NCI-H187 treated with DMSO at 0.1 percent for 48 hours (cell line): ENCODE measurements at places on chromosomes 16 and 17.

- no peak for DNase-seq
Measured at GRCh38 chr16:88527937-88528743, 42.1 kb upstream of the ZC3H18 start.

GRCh38 chr16:24848065-24848464, 2.3 kb downstream of the SLC5A11 start:
- no peak for DNase-seq

GRCh38 chr16:88290850-88291830, 91.6 kb upstream of the ZNF469 start:
- no peak for DNase-seq

GRCh38 chr17:8285270-8286181, 2.9 kb upstream of the RANGRF start:
- DNase-seq = no peak

DNA sequence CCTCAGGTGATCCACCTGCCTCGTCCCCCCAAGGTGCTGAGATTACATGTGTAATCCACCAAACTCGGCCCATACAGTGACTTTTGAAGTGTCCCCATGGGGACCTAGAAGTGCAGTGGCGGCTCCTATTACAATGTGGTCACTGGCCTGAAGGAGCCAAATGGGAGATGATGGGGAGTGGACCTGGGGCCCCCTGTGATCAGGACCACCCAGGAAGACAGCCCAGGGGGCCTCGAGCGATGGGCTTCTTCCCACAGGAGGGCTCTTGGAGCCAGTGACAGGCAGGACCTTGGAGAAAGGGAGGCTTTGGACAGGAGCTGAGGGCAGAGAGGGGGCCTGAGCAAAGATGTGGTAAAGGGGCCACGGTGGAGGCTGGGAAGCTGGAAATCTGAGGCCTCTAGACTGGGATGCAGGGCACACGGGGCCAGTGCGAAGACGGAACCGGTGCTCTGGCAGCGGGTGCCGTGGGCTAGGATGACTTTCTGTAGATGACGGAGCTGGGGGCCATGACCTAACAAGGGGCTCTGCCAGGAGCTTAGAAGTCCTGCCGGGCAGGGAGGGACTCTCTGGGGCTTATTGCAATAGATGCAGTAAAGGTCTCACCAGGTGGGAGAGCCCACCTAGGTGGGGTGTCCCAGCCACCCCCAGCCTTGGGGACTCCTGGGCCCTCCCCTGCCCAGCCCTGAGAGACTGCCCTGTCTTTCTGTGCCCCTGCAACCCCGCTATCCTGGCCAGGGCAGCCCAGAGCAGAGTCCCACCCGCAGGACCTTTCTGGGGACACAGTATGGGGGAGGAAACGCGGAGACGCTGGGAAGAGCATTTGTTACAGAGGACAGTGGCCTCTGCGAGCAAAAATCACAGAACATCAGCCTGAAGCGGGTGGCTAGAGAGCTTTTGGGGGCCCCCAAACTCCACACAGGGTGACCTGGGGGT, 2.7 kb upstream of the C17orf99 start:
- no peak for DNase-seq

GRCh38 chr17:64024781-64025731, 4.6 kb upstream of the ICAM2 start:
- DNase-seq = no peak

- DNase-seq = no peak
Measured at GRCh38 chr16:57000271-57001025, 11.1 kb downstream of the NLRC5 start.

DNA sequence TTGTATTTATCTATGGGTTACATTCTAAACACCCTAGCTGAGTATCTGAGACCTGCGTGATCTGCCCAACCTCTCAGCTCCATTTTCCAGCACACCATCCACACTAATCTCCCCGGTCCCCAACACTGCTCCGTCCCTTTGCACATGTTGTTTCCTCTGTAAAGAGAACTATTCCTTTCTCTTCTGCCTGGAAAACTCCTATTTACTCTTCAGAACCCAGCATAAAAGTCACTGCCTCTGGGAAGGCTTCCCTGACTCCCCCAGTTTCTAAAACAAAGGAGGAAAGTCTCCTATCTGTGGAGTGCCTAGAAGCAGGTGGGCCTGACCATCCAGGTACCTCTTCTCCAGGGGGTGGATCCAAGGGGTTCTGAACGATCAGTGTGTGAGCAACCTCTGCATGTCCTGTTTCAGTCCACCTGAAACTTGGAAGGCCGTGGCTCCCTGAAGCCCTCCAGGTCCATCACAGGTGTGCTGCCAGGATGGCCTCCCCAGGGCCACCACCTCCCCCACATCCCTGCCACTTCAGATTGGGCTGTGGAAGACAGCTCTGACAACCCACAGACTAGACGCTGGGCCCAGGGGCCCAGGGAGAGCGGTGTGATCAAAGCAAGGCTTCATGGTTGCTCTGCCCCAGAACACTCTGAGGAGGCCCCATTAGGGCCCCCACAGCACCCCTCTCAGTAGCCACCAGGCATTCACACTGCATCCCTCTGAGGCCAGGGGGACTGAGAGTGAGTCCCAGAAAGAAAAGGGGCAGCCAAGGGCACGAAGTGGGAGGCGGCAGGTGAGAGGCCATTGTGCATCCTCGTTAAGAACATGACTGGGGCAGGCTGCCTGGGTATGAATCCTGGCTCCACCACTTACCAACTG, 20.3 kb downstream of the MPP3 start:
- no peak for DNase-seq

- DNase-seq = no peak
Measured at GRCh38 chr16:9092282-9092977, 986 bp downstream of the HAPSTR1 start.

- DNase-seq = peak; percentile 74
Measured at GRCh38 chr16:67660564-67661028, at the start of gene PARD6A. Gene PARD6A (plus strand): TSS chr16:67660960. CDS start chr16:67661039, 79 bp downstream.

GRCh38 chr16:23499801-23500200, 10.5 kb downstream of the GGA2 start:
- no peak for DNase-seq

DNA sequence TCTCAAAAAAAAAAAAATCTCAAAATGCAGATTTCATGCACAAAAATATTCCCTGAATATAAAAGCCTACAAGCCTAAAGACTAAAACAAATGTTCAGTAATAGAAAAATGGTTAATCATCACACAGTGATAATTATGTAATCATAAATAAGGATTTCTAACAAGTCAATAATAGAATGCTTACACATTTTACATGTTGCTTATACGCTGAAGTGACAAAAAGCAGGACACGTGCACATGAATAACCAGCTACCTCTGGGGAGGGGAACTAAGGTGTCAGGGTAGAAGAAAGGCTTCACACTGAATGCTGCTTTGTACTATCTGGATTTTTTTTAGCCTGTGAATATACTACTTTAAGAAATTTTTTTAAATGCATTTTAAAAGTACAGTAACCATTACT, 31.1 kb downstream of the HEATR6 start:
- DNase-seq = no peak

DNA sequence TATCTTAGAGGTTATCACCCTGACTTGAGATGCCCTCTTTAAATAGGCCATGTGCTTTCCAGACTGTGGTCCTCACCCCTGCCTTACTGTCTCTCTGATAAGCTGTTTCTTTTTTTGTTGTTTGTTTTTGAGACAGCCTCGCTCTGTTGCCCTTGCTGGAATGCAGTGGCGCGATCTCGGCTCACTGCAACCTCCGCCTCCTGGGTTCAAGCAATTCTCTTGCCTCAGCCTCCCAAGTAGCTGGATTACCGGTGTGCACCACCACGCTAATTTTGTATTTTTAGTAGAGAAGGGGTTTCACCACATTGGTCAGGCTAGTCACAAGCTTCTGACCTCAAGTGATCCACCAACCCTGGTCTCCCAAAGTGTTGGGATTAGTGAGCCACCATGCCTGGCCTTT, 765 bp upstream of the SEPTIN12 start:
- no peak for DNase-seq

DNA sequence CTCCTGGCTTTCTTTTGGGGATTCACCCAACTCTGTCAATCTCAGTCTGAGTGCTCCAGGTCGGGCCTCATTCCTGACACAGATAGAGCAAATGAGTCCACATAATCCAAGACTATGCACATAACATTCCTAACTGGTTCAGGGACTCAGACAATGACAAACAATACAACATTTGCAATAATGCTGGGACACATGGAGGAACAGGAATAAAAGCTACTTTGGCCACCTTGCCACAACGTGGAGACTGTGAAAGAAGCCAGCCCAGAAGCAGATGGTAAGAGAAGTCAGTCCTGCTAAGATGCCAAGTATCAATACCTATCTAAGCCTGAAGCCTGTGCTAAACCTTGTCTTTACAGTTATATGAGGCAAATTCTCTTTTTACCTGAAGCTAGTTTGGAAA, 39.0 kb downstream of the GLG1 start:
- DNase-seq = no peak

DNA sequence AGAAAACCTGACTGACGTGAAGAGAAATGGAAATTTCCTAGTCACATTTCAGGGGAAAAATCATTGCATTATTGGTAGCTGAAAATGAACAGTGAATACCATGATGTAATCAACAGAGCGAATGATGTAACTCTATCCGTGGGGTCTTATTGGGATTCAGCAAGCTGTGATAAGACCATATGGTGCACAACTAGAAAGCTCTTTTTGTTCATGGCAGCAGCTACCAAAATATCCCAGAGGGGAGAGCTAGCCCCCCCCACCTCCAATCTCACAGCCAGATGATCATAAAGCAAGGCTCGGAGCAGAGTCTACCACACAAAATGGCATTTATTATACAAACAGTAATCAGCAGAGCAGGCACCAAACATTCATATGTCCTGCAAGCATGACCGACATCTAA, 22.2 kb upstream of the DNAH17 start:
- DNase-seq = no peak

GRCh38 chr17:82559566-82560251, 40.2 kb downstream of the FOXK2 start:
- DNase-seq = peak; percentile 50

DNA sequence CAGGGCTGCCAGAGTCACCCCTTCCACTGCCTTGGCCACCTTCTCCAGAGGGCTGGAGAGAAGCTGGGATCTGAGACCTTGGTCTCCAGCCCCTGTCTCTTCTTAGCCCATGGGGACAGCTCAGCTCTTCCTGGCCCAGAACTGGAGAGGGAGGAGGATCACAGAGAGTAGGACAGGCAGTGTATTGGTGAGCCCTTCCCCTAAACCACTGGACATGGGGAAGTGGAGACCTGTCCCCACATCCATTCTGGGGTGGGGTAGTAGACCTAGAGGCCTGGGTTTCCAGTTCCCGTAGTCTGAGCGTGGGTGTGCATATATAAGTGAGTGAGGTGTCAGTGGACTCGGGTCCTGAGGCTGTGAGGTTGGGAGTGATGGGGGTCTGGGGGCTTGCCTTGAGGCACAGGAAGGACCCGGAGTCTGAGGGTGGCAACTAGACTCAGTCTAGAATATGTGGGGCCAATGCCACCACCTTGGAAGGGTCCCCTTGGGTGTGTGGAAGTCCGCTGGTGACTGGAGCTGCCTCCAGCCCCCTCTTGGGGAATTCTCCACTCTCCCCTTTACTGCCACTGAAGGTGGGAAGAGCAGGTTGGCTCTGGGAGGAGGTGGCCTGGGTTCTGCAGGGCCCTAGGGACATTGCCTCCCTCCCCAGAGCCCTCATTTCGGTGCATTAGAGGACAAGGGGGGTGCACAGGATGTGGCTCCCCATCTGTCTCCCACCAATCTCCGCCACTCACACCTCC, 19.9 kb downstream of the GJD3 start:
- DNase-seq = no peak

DNA sequence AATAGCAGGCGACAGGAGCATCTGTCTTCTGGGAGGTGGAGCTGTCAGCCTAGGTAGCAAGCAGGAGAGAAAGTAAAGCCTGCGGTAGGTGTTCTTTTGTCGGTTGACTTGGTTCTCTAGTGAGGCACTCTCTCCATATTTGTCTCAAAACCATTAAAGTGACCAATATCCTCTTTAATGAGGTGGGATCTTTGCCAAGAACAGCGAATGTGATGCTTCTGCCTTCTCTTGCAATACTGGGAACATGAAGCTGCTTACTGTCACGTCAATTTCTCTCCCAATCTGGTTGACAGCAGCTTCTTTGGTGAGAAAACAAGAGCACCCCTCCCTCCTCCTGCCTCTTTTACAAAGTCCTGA, 176.7 kb downstream of the ABCC12 start:
- peak; percentile 16 for DNase-seq

DNA sequence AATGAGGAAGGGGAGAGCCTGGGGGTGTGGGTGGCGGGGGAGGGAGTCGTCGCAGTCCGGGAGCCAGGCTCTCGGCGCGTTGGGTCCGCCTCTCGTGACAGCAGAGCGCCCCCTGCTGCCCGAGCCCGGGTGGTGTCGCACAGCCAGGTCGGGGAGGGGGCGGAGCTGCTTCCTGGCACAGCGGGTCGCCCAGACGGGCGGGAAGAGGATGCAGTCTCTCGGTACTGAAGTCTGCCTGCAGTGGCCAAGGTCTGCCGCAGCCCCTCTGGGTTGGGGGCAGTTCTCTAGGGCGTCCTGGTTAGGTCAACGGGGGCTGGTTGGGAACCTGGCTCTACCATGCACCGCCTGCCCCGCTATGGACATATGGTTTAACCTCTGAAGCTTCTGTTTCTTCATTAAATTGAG, 38.2 kb upstream of the CCDC182 start:
- no peak for DNase-seq

- no peak for DNase-seq
Measured at GRCh38 chr16:72753881-72754280, 294.0 kb downstream of the ZFHX3 start.

DNA sequence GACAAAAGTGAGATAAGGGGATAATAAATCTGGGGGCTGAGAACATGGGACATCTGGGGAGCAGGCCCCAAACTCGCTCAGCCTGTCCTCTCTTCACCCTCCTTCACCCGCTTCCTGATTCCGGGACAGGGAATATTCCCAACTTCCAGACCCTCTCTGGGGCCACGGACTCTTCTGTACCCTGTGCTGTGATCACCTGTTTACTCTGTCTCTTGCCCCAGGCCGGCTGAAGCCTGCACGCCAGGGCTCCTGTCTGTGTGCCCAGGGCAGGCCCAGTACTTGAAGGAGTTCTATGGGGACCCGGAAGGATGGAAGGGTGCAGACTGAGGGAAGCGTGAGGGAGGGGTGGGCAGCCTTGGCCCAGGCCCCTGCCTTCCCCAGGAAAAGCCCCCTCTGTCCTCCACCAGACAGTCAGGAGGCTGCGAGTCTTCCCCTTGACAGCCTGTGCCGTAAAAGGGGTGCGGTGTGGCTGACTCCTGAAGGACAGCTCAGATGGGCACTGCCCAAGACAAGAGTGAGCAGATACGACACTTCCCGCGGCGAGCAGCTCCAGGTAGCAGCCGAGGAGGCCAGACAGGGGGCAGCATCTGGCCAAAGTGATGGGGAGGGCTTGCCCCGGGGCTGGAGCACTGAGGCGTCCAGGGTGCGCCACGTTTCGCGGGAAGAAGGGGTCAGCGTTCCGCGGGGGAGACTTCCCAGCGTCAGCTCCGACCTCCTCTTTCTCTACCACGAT, 1.0 kb upstream of the CCNF start:
- no peak for DNase-seq

GRCh38 chr16:87054154-87054553, 263.0 kb downstream of the C16orf95 start:
- no peak for DNase-seq

- no peak for DNase-seq
Measured at GRCh38 chr16:70772493-70772892, 28.5 kb downstream of the VAC14 start.
